ENCODE measurements at places on chromosomes 7 and 10.
A peak's percentile ranks its signal among the peaks of the same experiment; 100 is the strongest.

DNA sequence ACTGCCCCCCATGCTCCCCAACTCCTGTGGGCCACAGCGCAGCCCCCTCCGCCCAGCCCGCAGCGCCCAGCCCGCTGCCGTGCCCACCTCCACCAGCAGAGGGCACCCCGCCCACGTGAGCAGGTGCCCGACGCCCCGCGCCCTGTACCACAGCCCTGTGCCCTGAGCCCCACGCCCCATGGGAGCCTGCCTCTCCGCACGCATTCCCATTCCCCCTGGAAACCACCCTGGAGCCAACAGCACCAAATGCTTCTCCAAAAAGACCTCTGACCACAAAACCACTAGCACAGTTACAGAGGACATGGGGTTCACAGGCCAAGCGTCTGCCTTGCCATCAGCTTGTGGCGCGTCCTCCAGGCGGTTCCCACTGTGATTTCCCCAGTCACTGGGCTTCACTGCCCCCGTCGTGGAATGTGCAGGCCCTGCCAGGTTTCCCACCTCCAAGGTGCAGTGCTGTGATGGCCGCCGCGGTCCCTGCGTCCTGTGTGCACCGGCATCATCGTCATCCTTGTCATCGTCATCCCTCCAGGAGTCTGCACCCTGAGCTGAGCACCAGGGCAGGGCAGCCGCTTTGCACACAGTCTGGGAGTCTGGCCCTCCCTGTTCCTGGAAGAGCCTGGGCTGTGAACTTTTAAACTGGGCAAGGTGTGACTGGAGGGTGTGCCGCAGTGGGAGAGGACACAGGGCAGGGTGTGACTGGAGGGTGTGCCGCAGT lies 61.7 kb downstream of the PWWP2B start:
- no peak for DNase-seq

DNA sequence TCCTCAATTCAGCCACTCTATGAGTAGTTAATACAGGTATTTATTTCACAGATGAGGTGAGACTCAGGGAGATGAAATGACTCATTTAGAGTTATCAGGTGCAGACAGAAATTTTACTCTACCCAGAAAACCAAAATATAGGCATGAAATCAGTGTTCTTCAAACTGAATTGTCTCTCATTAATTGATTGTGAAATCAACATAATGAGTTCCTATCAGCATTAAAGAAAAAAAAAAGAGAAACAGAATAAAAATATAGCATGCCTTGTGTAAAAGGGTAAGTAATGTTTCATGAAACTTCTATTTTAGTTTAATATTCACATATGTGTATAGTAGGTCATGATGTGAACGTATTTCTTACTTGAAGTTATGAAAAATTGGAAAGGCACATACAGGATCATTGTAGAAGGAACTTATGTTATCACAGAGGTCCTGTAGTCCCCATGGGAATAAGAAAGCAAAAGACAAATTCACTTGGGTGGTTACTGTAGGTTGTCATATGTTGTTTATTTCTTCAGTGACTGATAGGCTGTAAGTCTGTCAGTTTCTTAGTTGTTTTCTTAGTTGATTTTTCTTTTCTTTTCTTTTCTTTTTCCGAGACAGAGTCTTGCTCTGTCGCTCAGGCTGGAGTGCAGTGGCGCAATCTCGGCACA lies 47.5 kb downstream of the KAT6B start:
- no peak for DNase-seq

DNA sequence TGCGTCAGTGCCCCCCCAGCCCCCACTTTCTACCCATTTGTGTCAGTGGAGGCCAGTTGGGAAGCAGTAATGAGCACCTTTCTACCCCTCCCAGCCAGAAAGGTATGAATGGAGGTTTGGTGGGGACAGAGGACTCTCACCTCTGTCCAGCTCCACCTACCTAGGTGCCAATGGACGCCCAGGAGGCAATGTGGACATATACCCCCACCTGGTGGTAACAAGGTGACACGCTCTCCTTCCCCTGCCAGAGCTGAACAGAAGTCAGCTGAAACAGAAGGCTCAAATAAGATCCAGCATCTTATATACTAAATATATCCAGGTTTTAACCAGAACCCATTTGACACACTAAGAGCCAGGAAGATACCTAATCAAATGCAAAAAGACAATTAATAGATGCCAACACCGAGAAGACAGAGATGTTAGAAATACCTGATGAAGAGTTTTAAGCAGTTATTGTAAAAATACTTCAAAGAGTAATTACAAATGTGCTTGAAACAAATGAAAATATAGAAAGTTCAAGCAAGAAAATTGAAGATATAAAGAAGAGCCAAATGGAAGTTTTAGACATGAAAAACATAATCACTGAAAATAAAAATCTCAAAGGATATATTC lies 18.4 kb upstream of the SORCS3 start:
- DNase-seq: no peak

DNA sequence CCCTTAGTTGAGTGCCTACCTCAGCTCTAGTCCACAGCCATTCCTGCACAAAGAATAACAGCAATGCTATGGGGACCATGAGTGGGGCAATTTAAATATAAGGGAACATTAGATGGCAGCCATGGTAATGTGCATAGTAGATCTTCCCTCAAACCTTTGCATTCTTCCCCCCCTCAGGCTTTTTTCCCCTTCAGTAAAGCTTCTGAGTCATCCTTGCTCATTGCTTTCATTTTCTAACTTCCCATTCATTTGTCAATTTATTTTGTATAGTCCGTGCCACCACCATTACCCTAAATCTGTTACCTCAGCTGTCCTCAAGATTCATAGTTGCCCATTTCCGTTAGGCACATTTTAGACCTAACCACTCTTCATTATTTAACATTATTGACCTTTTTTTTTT lies 10.7 kb downstream of the HECTD2 start:
- DNase-seq: no peak

GRCh38 chr10:21705828-21706176 lies 171.8 kb downstream of the MLLT10 start:
- no peak for DNase-seq

GRCh38 chr10:13803566-13804554 lies 217.1 kb downstream of the PRPF18 start:
- DNase-seq: no peak

- no peak for DNase-seq
These were observed 238.7 kb upstream of the PRSS58 start for GRCh38 chr7:142496545-142496991.

DNA sequence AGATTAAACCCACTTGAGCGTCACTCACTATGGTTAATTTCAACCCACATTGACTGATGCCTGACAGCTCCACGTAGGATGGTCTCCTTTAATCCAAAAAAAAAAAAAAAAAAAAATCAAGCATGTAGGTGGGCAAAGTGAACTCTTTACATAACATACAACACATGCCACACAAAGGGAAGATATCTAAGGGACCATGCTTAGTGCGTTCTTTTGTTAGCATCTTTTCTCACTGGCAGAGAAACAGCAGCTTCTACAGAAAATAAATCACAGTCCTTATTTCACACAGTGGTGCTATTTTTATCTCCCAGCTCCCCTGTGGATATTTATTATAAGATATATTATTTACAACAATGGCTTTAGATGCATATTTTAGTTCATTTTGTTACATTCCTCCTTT lies 652.0 kb upstream of the CELF2 start:
- no peak for DNase-seq

- no peak for DNase-seq
These were observed 58.0 kb downstream of the LAMB4 start for GRCh38 chr7:108072116-108072515.

DNA sequence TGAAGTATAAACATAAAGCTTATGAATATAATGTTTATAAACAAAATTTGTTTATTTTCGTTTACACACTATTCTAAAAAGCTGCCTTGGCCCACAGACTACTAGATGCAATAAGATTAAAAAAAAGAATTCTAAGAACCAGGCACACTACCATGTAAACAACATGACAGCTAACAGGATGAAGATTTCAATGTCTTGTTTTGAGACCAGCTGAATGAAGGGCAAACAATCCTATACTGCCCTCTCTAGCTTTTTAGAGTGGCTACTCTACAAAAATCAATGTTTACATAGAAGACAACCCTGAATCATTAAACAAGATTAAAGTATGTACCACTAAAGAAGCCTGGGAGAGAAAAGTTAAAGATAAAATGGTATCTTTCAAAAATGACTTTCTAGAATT lies 38.6 kb downstream of the SLC25A40 start:
- no peak for DNase-seq

- DNase-seq: peak; percentile 26
These were observed 125.9 kb upstream of the PPIF start for GRCh38 chr10:79221110-79222051.

GRCh38 chr10:13195016-13195415 lies 33.7 kb downstream of the MCM10 start:
- no peak for DNase-seq

DNA sequence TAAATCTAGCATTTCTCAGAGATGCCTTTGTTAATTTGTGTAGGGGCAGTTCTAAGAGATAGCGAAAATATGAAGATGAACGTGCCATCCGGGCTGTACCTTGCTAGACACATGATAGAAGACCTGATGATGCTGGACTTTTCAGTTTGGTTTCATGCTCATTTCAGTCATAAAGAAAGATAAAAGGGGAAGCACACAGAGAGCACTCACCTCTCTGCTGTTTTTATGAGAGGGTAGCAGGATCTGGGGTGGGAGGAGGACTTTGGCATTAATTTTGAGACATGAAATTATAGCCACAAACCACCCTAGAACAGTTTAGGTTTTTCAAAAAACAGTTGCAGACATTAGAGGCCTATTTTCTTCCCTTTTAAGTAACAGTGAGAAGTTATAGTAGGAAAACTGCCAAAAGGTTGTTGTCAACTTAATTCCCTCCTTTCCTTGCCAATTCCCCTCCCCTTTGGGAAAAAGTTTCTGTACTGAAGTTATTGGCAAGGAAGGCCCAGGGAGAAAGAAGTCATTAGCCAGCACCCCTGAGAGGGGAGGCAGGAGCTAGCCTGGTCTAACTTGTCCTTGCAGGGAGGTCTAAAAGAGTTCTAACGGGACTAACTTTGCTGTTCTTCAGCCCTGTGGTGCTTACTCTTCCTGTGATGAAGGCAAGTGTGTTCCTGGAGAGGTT lies 2.6 kb downstream of the ST7 start:
- no peak for DNase-seq

DNA sequence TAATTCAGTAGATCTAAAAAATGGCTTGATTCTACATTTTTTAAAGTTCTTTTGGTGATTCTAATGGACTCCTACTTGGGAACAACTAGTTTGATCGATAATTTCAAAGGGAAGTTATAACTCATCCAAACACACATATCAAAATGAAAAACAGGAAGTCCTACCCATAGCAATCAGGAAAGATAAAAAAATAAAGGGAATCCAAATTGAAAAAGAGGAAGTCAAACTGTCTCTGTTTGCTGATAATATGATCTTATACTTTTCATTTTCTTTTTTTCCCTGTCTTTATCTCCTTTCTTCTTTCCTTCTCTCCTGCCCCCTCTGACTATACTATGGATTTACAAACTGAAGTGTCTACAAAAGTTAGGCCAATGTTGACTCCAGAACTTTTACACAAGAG lies 118.8 kb downstream of the IQUB start:
- DNase-seq: no peak

DNA sequence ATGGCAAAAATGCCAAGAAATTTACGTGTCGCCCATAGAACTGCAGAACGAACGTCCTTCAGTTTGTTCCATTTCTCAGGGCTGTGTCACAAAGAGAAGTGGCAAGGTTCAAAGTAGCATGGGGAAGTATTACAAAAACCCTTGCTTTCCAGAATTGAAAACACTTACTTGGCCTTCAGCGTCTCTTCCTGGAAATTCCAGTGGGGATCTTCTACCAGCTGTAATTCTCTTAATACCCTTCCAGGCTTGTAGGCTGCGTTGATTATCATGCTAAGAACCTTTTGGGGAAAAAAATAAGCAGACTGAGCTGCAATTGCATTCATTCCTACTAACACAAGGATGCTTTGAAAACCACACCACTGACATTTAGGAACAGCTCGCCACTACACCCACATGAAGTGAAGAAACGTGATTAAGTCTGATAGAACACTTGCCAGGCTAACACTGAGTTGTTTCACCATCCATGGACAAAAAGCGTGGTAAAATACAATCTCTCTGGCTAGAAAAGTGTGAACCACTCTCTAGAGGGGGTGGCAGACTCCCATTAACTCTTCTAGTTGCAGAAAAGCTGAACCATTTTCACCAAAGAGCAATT lies 222.3 kb downstream of the SFMBT2 start:
- DNase-seq: no peak

GRCh38 chr10:67098461-67098860 lies 172.6 kb downstream of the LRRTM3 start:
- DNase-seq: no peak

GRCh38 chr10:121187391-121187790 lies 336.2 kb downstream of the WDR11 start:
- no peak for DNase-seq

- DNase-seq: no peak
These were observed 23.7 kb downstream of the GSDME start for GRCh38 chr7:24733414-24734060.

DNA sequence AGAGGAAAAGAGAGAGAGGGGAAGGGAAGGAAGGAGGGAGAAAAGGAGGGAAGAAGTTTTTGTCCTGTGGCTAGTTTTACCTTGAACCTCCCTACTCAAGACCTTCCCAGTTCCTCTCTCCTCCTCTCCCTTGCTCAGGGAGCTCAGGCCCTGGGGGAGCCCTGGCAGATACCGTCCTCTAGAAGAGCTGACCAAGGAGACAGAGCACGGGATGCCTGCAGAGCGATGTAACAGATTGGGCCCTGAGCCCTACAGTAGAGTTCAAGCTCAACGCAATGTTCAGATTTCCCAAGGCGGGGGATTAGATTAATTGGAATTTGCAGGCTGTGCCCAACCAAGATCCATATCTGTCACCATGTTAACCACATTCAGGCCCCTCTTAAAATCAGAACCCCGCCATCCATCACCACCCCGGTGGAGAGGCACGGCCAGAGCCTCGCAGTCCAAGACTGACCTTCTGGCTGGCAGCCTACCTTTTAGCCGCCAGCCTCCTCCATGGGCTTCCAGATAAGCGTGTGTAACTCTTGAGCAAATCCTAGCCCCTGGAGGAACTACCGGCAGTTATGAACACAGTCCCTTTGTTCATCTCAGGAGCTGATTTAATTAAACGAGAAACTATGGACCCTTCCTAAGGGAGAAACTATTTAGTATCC lies 70.6 kb downstream of the KCNMA1 start:
- DNase-seq: no peak

GRCh38 chr10:113767222-113767621 lies 15.7 kb downstream of the PLEKHS1 start:
- DNase-seq: no peak

DNA sequence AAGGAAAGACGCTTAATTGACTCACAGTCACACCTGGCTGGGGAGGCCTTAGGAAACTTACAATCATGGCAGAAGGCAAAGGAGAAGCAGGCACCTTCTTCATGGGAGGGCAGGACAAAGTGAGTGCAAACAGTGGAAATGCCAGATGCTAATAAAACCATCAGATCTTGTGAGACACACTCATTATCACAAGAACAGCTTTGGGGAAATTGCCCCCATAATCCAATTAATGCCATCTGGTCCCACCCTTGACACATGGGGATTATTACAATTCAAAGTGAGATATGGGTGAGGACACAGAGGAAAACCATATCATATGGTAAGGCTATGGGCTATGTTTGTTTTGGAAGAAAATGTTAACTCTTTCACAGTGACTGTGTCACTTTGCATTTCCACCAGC lies 1272.5 kb upstream of the CELF2 start:
- DNase-seq: no peak
